ENCODE measurements at places on chromosomes 6 and 20.

DNA sequence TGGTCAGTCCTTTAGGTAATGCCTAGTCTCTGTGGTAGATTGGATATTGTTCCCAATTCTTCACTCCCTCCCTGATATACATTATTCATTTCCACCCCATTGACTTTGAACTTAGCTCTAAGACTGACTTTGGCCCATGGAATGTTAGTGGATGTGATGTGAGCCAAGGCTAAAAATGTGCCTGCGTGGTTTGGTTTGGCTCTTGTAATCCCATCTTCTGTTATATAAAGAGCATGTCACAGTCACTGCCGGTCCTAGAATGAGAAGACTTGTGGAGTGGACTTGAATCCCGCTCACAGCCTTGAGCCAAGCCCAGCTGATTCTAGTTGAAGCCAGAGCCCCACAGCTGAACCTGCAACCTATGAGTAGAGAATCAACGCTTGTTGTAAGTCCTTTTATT is 23.6 kb upstream of the DNAAF9 start:
- no peak for DNase-seq

GRCh38 chr6:14910692-14911547 is 334.9 kb upstream of the JARID2 start:
- DNase-seq = no peak

DNA sequence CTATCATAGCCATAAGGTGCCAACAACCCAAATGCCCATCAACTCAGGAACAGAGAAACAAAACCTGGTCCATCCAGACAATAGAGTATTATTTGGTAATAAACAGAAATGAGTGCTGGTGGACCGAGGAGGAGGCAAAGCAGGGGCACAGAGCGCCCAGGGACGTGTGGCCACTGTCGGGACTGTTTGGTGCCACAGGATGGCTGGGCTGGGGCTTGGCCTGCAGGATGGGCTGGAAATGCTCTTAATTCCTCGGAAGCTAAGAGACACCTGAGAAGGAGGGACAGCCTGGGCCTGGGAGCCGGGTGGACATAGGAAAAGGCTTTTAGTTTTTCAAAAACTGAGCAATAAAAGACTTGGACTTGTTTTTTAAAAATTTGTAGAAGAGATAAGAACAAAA is 216.4 kb downstream of the DLL1 start:
- DNase-seq = no peak

DNA sequence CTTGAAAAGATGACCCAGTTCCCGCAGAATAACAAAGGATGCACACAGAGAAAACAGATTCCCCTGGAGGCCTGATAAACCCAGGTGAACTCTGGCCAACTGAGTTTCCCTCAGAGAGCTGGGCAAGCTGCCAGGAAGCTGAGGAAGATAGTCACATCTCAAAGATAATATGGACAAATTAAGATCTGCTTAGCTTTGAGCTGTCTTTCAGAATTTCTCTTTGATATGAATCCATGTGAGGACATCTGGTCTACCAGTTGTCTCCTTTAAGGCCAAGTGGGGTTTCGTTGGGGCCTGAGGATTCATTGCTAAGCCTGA is 59.5 kb downstream of the ID4 start:
- DNase-seq = peak; percentile 5

DNA sequence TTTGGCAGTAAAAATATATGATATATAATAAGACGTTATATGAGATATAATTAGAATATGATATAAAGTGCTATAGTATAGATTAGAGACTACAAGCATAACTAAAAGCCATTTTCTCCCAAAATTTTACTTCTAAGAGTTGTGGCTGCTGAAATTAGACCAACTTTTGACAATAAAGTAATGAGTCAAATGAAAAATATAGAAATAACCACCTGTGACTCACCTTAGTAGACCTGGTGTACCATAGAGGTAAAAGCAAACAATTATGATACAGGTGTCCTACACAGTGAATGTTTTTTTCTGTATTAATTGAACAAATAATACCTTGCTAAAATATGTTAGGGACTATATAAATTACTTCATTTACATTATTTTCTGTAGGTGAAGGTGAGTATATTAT is 482.9 kb upstream of the MAN1A1 start:
- DNase-seq = no peak

DNA sequence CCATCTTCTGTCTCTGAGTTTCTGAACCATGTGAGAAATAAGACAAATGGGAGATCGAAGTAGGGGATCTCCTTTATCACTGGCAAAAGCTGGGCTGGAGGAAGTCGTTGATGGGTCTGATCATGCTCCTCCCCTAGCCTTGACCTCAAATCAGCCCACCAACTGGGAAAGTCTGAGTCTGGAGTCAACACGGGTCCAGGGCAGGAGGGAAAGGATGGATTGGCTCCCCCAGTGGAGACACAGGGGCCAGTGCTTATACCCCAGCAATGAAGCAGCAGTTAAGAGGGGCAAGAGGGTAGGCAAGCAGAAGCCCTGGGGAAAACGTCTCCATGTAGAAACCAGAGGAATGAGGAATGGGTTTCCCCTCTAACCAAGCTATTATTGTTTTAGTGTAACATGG is 152.6 kb downstream of the TBC1D7 start:
- DNase-seq = no peak

GRCh38 chr6:148509800-148510581 is 167.4 kb downstream of the SASH1 start:
- DNase-seq = no peak

DNA sequence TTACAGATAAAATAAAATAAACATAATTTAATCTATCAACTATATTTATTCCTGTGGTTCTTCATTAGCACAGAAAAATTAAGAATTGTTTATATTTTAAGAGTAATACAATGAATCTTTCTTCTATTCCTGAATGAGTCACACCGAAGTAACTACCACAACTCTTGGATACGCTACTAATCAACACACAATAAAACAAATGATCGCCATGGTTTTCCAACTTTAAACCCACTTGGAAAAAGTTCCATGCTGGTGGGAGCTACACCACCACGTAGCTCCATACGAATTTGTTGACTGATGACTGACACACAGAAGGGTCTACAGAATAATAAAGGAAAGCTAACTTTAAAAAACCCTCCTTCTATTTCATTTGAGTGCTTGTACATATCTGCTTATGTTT is 135.8 kb upstream of the NEDD9 start:
- no peak for DNase-seq

DNA sequence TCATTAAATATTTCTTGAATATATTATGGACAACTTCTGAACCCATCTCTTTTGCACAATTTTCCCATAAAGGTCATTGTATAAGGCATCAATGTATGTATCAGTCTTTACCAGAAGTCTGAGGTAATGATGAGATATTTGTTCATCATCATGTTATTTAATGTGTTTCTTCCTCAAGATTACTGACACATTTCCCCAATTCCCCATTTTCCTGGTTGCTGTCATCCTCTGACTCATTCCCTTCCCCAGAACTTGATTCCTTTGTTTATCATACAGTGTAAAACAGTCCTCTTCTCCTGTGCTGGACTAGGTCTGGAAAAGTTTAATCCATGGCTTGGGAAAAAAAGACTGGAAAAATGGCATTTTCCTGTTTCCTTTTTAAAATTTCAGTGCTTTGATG is 107.9 kb upstream of the FLRT3 start:
- DNase-seq = no peak

DNA sequence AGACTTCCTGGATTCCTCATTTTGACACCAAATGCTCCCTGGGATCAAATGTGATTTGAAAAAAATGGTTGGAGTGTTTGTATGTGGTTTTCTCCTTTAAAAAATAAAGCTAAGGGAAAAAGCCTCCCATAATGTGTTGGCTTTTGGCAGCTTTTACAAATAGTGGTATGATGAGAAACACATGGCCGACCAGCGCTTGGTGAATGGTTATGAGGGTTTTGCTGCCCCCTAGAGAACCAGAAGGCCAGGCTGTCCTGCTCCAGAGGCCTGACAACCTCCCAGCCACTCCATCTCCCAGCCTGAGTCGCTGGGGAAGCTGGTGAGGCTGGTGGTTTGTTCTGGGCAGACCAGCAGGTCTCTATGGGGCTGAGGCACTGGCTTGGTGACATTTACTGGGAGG is 69.3 kb downstream of the CLIC5 start:
- peak; percentile 15 for DNase-seq

DNA sequence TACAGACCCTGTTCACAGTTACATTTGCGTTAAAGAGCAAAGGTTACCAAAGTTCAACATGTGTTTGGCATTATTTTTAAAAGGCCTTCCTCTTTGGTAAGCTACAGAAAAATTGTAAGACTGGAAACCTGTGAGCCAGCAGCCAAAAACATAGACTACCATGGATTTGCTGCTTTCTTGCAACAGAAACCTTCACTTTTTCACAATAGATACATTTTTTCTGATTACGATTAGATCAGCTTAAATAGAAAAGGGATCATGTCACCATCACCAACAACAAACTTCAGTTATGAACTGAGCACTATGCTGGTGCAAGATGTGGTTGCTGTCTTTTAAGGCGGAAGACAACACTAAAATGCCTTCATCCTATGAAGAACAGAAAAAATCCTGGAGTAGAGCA is 112.3 kb upstream of the MARCKS start:
- no peak for DNase-seq

DNA sequence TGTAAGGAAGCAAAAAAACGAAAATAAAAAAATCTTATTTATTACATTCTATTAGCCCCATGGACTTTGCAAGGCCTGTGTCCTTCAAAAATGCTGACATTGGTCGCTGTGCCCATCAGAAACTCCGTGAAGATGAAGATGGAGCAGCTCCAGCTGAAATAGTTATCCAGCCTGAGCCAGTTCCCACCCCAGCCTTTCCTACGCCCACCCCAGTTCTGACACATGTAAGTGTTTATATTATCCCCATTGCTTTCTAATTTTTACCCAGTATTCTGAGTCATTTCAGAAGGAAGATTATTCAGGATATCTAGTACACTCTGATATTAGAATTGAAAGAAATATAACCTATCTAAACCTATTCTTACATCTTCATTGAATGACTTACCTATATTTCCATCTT is 217.7 kb downstream of the ARHGAP18 start:
- no peak for DNase-seq

GRCh38 chr20:13029687-13030375 is 21.1 kb downstream of the SPTLC3 start:
- DNase-seq = no peak

- no peak for DNase-seq
Measured at GRCh38 chr6:142463988-142464387, 162.2 kb downstream of the ADGRG6 start.

DNA sequence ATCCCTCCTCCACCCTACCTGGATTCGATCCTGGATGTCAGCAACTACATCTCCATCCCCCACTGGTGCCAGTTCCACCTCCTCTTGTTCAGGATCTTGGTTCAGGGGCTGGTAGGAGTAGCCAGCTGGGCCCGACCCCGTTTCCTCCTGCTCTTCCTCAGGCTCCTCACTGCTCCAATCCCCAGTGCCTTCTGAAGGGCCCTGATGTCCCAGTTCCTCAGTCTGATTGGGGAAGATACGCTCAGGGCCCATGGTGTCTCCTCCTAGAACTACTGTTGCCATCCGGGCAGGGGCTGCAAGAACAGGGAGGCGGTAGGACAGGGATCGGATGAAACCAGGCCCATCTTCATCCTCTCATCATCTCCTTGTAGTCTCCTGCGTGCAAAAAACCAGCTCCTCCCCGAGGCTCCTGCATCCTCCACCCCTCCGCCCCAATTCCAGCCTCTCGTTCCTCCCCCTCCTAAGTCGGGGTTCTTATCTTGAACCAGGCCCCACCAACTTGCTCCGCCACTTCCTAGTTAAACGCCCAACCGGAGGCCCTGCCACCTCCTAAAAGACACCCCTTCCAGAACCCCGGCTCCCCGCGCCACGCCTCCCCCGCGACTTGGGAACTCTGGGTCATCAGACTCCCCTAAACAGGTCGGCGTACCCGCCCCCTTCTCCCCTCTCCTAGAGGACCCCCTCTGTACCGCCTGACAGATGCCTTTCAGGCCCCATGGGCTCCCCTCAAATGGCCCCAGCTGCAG is 476 bp downstream of the MEA1 start:
- DNase-seq = no peak

- peak; percentile 7 for DNase-seq
Measured at GRCh38 chr6:683742-684440, 9.0 kb downstream of the EXOC2 start.

- no peak for DNase-seq
Measured at GRCh38 chr20:18978311-18978710, 164.7 kb downstream of the SCP2D1 start.

All from cerebellar cortex (tissue), 1 donor.